Stimulated activated CD4-positive, alpha-beta T cell treated with anti-CD3 and anti-CD28 coated beads, Interleukin-2, amount 100 ng/mL, for 48 hours (primary cell): ENCODE measurements at places on chromosomes 13 and 19.
A peak's percentile ranks its signal among the peaks of the same experiment; 100 is the strongest.

GRCh38 chr19:34808566-34808965 lies 35.6 kb upstream of the ZNF599 start:
- no peak for DNase-seq

- no peak for DNase-seq
These were observed 3.6 kb downstream of the GPR4 start for GRCh38 chr19:45598267-45599001.

- DNase-seq, result no peak
These were observed 162.6 kb downstream of the TM9SF2 start for GRCh38 chr13:99663908-99664307.

GRCh38 chr13:114130837-114131582 lies 1.4 kb downstream of the RASA3 start:
- no peak for DNase-seq

DNA sequence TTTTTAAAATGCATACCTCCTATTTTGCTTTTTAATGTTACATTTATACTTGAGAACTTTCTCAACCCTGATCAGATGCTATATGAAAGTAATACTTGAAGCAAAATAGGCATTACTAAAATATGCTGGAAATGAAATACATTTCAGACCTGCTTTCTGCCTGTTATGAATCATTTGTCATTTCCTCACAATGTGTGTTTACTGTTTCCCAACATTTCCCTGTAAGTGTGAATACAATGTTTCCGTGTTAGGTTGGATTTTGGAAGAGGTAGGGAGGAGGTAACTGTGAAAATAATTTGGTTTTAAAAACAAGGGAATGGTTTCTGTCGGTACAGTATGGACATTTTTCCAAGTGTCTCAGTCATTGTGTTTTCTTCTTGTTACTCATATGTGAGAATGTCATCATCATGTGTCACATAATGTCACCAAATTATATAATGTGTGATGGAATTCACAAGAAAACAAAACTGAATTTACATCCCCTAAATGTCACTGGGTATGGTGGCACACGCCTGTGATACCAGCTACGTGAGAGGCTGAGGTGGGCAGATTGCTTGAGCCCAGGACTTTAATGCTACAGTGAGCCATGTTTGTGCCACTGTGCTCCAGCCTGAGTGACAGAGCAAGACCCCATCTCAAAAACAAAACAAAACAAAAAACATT lies 43.0 kb downstream of the ZAR1L start:
- DNase-seq, result no peak

DNA sequence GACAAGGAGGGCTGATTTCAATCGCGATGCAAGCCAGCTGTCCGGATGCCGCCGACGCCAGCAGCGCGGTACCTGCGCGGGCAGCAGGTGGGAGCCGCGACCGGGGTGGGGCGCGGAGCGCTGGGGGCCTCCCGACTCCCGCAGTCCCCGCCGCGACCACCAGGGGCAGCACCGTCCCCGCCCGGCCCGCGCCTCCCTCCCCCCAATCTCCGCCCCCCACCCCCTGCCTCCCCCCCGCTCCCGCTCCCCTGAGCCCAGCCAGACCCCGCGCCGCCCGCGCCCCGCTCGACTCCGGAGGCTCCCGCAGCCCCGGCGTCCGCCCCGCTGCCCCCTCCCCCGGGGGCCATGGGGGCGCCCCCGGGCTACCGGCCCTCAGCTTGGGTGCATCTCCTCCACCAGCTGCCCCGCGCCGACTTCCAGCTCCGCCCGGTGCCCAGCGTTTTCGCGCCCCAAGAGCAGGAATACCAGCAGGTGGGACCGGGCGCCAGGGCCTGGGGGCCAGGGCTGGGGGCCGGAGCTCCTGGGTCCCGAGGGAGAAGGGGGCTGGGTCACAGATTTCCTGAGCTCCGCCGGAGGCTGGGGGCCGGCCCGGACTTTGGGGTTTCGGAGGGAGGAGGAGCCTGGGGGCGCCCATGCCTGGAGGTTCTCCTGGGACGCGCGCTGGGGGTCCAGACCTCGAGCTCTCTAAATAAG lies at the start of gene TTYH1:
TSS of gene TTYH1 (plus strand) at position 257 of the 693 bp plus-strand sequence. CDS start at position 346, 89 bp downstream.
- DNase-seq, result peak; percentile 30

- no peak for DNase-seq
These were observed 53.6 kb downstream of the GADD45B start for GRCh38 chr19:2529473-2529918.

- DNase-seq, result no peak
These were observed 358.6 kb downstream of the DCT start for GRCh38 chr13:94120878-94121277.

- DNase-seq, result no peak
These were observed 92.6 kb upstream of the FAM216B start for GRCh38 chr13:42688821-42689220.

DNA sequence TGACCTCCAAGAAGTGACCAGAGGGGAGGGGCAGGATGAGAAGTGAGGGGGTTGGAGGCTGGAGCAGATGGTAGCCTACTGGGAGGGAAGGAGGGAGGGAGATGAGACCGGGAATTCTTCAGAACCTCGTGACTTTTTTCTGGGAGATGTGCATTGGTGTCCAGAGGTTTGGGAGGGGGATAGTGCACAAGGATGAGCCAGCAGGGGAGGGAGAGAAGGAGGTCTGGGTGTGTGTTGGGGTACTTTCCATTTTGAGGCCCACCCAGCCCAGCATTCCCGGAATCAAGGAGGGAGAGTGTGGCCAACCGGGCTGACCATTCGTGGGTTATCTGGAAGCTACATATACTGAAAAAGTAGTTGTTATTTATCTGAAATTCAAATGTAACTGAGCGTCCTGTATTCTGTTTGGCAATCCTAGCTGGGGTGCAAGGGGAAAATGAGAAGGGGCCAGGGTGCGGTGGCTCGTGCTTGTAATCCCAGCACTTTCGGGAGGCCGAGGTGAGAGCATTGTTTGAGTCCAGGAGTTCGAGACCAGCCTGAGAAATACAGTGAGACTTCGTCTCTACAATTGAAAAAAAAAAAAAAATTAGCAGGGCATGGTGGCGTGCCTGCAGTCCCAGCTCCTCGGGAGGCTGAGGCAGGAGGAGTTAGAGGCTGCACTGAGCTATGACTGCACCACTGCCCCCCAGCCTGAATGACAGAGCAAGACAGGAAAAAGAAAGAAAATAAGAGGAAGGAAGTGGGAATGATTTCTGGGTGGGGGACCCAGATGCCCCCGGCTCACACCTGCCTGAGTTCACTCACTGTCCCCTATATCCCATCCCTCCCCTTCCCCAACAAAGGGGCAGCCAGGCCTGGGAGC lies 4.4 kb upstream of the C3 start:
- no peak for DNase-seq

DNA sequence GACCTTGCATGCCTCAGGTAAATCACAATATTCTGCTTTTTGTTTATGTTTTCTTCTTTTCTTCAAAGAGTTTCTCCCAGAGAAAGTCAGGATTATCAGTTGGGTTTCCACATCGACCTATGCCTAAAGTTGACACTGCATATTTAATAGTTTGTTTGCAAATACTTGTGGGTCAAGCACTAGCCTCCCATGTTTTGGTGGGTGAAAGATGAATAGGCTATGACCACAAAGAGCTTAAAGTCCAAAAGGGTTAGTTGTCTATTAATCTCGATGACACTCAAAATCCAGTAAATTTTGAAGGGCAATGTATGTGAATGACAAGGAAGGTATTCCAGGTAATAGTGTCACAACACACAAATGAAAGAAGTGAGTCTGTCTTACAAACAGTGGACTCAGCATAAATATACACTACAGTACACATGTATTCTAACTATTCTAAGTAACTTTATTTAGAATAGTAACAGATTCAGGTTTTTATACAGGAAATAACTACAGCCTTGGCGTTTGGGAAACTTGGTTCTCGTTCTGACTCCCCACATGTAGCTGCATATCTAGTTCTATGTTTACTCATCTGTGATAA lies 667.1 kb downstream of the PCDH17 start:
- DNase-seq, result no peak
